NCI-H460 (cell line): ENCODE measurements at places on chromosomes 5 and 9. TPM values are rescaled to one million over a fixed set of nuclear protein-coding genes. Genes with fewer than 3 reads are reported as not detected.

The NEUROG1 gene
- total RNA-seq, result not detected in 2 replicates

The CER1 gene
- not detected in 2 replicates for total RNA-seq

The MORN5 gene
- not detected in 2 replicates for total RNA-seq

The RPL35 gene
- 2,661 and 3,579 TPM in 2 replicates for total RNA-seq

The CARTPT gene
- total RNA-seq, result not detected in 2 replicates

The ADAMTSL1 gene
- total RNA-seq, result 0.14 and 0.40 TPM in 2 replicates

The CNTLN gene
- 5.8 and 6.4 TPM in 2 replicates for total RNA-seq

The ASB6 gene
- total RNA-seq, result 16.3 and 18.7 TPM in 2 replicates
